ENCODE measurements at places on chromosomes 13 and 19.

GRCh38 chr19:29187676-29188075 is 25.3 kb downstream of the UQCRFS1 start:
- DNase-seq: no peak

GRCh38 chr19:55279340-55279739 is 570 bp downstream of the HSPBP1 start:
- no peak for DNase-seq

GRCh38 chr13:85383291-85383690 is 415.9 kb downstream of the SLITRK6 start:
- DNase-seq: no peak

DNA sequence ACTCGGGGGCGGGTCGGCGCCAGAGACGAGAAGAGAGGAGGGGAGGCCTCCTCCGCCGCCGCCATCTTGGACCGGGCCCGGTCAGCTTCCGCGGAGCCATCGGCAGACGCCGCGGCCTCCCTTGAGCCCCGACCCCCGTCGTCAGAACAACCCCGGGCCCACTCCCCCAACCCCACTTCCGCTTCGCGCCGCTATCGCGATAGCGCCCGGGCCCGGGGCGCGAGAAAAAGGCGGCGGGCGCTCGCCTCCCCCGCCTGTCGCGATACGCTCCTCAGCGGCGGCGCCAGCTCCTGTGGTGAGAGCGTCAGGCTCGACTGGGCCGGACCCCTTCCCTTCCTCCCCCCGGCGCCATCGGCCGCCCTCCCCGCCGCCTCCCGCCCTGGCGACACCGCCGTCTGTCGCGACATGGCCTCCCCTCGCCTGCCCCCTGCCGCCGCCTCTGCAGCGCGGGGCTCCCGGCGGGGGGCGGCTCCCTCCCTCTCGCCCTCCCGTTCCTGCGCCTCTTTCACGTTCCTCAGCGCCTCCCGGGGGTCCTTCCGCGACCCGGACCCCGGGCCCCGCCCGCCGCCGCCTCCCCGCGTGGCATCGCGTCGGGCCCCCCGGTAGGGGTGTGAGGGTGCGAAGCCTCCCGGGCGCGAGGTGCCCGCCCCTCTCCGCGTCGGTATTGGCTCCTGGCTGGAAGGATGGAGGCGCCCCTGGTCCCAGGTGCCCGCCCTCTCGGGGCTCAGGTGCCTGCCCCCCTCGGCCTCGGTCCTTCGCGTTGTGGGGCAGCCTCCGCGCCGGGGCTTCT is at the start of gene CNOT3:
Gene CNOT3, plus strand, starts transcription at position 64 of the 790 bp plus-strand sequence. CDS start 5,217 bp downstream, outside the sequence.
- DNase-seq: no peak

- no peak for DNase-seq
These were observed 57.2 kb upstream of the C1QTNF9 start for GRCh38 chr13:24252136-24252535.

DNA sequence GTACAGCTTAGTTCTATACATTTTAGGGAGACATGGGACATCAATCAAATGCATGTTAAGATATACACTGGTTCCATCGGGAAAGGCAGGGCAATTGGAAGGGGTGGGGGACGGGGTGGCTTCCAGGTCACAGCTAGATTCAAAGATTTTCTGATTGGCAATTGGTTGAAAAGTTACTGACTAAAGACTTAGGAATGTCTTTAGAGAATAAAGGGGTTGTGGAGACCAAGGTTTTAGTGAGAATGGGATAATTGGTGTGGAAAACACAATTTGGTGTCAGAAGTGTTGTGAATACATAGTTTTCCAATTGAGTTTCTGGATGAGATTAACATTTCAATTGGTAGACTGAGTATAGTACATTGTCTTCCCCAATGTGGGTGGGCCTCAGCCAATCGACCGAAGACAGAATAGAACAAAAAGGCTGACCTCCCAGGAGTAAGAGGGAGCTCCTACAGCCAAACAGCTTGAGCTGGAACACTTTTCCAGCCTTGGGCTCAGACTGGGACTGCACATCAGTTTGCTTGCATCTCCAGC is 988 bp upstream of the CCDC169 start:
- no peak for DNase-seq

GRCh38 chr13:60261432-60262351 is 98.0 kb upstream of the DIAPH3 start:
- no peak for DNase-seq

All from activated CD4-positive, CD25-positive, alpha-beta regulatory T cell (primary cell).